ENCODE measurements at places on chromosomes 16 and 17.

DNA sequence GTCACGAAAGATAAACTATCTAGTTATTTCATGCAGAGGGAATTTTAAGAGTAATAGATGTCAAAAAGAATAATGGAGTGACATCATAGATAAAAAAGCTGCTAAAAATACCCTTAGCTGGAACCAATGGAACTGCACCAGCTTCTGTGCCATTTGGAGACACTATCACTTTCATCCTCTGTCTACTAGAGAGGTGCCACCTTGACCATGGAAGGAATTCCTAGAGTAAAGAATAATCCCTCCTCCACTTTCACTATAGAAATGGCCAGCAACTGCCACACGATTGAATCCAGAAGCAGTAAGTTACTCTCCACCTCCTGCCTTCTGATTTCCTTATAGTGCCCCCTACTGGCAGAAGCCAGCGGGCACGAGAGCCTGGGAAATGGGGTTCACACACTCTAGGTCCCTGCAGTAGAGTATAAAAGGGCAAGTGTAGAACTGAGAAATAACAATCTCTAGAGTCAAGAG lies 2.8 kb upstream of the ALDH3A2 start:
- no peak for DNase-seq

DNA sequence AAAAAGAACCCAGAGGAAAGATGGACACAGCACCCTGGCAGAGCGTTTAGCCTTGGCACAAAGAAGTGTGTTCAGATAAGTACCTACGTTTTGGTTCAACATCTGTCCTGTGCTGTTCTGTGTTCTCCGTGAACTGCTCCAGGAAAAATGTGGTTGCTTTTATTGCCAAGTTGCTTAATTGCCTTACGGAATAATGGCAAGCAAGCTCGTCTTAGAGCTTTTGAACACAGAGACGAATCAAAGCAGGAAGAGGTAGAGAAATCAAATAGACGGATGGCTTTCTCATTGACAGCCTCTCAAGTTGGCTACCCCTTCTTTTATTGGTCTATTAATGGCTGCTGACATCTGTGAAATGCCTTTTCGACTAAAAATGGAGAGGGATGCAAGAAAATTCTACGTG lies 911.1 kb upstream of the EEF2KMT start:
- no peak for DNase-seq

DNA sequence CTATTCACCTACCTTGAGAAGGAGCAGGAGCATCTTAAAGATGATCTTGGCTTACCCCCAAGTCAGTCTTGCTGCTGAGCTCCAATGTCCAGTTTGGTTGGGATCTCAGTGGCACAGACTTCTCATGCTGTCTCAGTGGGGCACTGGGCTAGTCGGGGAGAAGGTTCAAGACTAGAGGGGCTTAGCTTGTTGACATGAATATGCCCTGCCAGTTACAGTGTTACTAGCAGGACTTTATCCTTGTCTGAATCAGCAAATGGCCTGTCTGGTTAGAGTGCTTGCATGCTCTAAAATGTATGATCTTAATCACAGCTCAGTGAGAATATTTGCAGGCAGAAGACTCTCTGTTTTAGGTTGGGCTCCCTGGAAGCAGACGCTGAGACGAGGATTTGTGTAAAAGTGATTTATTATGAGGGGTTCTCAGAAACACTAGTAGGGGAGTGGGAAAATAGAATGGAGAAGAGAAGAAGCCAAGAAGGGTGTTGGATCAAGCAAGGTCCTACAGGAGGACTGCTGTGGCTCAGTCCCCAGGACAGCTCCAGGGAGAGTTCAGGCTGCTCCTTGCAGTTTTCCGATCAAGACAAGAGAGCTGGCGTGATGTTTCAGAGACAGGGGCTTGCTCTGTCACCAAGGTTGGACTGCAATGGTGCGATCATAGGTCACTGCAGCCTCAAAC lies 150.4 kb upstream of the HS3ST2 start:
- DNase-seq: no peak

- DNase-seq: no peak
These were observed 423.1 kb upstream of the DYNLRB2 start for GRCh38 chr16:80117556-80118130.

DNA sequence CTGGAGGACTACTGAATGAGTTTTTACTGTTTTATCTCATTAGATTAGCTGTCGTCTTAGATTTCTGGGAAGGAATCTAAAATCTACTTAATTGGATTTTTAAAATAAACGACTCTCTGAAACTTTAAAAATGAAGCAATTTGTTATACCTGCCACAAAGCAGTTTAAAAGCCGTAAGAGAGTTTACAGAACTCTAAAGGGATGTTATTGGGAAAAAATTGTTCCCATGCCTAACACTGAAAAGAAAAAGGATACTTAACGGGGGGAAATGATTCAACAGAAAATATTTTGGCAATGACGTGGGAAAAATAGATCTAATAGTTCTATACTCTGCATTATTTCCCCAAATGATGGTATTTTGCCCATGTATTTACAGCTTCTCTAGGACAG lies 27.0 kb downstream of the ARHGAP17 start:
- DNase-seq: no peak

DNA sequence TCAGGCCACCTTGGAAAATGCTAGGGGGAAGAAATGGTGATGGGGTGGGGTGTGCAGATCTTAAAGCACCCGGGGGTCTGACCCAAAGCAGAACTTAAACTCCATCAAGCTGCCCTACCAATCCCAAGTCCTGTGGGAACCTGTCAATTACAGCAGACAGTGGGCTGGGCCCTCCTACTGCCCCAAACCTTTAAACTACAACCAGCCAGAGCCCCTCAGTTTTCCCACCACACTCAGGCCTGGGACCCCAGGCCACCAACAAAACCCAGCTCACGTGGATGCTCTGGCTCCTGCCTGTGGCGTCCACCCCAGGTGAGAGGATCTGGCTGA lies 2.7 kb downstream of the MYO18A start:
- no peak for DNase-seq

GRCh38 chr17:7561589-7562207 lies at the start of gene SENP3:
SENP3 (plus strand) TSS chr17:7561919; CDS start chr17:7563077, 1,158 bp downstream.
- DNase-seq: peak; percentile 80

GRCh38 chr17:35002876-35003551 lies 22.7 kb downstream of the LIG3 start:
- no peak for DNase-seq
